ENCODE measurements at places on chromosomes 12 and 14.
A peak's percentile ranks its signal among the peaks of the same experiment; 100 is the strongest.

- no peak for DNase-seq
These were observed 296.1 kb downstream of the TMEM132D start for GRCh38 chr12:129607756-129608155.

DNA sequence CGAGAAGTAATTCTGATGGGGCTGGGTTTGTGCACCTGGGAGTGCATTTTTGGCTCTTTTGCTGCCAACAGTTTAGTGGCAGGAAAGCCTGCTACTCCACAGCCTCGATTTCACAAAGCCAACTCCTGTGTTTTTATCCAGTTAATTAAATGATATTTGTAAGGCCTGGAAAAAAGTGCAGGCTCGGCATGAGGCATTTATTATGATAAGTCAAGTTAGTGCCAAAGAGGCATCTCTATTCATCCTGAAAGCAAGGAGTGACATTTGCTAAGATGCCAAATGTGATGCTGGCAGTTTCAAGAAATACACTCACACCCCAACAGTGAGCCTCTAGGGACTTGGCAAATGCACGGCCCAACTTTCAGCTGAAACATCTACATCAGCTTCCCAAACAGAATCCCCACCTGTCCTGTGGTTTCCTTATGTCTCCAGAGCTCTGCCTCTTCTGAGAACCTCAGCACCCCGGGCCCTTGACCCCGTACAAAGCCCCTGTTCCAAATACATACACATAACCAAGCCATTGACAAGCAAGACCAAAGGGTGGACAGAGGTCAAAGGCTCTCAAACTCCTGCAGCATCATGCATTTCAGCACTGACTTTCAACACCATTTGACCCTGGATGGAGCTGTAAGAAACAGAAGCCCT lies 955.1 kb upstream of the TMEM132C start:
- DNase-seq: no peak

- peak; percentile 47 for DNase-seq
These were observed 468.0 kb upstream of the PRICKLE1 start for GRCh38 chr12:43057566-43057965.

DNA sequence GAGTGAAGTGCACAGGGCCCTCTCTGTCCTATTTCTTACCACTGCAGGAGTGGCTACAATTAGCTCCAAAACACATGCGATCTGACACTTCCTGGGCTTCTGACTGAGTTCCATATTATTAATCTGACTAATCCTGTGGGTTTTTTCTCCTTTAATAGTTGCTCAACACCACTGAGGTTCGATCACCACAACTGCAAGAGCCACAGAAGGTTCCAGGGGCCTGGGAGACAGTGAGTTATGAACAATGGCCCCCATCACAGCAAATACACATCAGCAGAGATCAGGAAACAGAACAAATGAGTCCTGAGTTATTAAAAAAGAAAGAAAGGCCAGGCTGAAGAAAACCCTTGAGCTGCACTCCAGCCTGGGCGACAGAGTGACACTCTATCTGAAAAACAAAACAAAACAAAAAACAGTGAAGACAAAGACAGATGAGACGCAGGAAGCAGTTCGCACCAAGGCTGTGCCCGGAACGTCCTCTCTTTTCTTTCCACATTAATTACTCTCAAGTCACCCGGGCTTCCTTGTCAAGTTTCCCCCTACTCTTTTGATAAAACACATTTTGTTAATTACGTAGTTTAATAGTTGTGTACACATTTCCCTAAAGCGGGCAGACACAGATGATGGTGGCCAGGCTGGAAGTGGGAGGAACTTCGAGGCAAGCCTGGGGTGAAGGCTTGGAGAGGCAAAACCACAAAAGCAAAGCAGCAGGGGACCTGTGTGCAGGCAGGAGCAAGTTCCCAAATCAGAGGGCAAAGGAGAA lies 42.7 kb downstream of the CDC42BPB start:
- DNase-seq: no peak

GRCh38 chr14:97415907-97416306 lies 618.7 kb downstream of the VRK1 start:
- DNase-seq: no peak

DNA sequence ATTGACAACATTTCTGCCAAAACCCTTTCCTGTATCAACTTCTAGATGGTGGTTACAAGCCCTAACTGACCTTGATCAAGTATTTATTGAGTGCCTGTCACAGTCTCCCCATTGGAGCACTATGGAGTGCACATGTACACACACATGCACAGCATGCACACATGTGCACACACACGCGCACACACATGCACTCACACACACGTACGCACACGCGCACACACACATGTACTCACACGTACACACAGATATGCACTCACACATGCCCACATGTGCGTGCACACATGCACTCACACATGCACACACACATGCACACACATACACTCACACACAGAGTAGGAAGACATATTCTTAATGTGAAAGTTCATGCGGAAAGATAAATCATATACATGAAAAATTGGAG lies 43.7 kb downstream of the MYRFL start:
- no peak for DNase-seq

DNA sequence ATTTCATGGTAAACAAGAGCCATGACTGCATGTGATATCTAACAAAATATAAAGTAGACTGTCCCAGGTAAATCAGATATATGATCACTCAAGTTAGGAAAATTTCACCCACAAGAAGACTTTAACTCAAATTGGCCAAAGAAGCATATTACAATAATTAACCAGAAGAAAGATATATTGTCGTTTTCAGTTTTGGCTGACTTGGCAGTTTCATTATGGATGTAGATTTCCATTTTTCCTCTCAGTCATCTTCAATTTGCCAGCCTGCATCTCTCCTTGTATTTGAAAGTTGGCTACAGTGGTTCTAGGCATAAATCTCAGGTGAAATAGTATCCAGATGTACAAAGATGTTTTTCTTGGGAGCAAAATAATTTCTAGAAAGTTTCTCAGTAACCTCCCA lies 761.6 kb downstream of the LRFN5 start:
- no peak for DNase-seq

DNA sequence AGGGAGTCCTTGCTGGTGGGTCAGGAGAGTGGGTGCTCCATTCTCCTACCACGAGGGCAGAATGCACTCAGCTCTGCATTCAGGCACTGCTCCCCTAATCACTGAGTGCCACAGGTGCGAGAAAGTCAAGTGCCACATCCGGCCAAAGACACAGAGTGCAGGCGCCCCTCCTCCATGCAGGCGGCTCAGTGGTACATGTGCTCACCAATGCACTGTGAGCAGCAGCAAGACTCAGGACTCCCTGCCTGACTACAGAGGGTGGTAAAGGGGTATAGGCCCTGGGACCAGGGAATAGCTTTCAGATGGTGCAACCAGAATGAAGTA lies 32.9 kb downstream of the ZFYVE21 start:
- DNase-seq: no peak

- DNase-seq: no peak
These were observed 28.1 kb downstream of the CLEC2D start for GRCh38 chr12:9697619-9698018.

All from retinal pigment epithelial cell (primary cell).